ENCODE measurements at places on chromosomes 2 and 18.

DNA sequence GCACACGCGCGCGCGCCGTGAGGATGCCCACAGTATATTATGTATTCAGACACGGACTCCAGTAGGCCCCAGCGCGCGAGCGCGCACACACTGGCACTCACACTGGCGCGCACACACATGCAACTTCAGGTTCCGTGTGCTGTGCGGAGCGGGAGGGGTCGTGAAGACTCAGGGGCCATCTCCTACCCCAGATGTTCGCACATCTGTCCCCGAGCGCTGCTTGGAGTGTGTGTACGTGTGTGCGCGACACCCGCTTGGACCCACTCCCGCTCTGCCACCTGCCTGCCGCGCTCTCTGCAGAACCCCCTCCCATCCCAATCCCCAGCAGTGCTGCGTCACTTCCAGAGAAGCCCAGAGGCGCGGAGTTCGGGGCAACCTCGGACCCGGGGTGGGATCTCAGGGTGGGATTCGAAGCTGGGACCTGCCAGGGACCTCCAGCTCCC lies 2.6 kb downstream of the NRP2 start:
- H3K4me1 ChIP-seq, result peaks cover 25% of the 10 kb centered on the region
- H3K27me3 ChIP-seq, result no peaks in the 10 kb centered on the region
- H3K27ac ChIP-seq, result peak overlapping the region; percentile 82
- no peaks in the 10 kb centered on the region for H3K36me3 ChIP-seq
- no peak for DNase-seq

DNA sequence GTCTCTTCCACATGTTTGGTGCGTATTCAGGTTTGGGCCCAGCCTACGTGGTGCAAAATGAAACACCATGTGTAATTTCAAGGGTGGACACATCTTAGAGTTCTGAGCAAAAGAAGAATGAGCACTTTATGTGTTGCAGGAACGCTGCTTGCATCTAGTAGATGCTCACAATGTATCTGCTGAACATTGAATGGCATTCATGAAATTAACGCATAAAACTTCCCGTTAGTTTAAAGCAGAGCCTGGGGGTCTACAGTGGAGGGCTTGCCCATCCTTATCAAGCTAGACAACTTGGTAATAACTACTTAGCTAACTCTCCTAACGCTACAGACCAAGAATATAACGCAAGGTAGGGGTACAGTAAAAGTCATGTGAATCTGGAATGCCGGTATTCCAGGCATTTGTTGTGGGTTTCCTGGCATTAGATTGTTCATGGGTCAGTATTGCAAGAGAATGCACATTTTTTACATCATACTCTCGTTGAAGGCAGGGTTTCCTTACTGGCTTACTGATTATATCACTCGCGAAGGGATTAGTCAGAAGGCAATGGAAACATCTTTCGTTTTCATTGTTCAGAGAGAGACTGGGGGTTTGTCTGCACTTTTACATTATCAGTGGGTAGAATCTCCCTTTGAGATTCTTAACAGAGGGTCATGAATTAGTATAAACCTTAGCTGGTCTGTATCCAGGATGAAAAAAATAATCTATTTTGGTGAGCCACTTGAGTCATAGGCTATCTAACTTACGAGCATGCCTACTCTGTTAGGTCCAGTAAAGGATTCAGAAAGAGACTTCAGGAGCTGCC lies 229.5 kb upstream of the EPAS1 start:
- H3K27me3 ChIP-seq, result no peaks in the 10 kb centered on the region
- H3K4me3 ChIP-seq, result no peak overlapping the region
- H3K4me1 ChIP-seq, result peaks cover 8% of the 10 kb centered on the region
- no peak overlapping the region for H3K27ac ChIP-seq
- H3K36me3 ChIP-seq, result no peaks in the 10 kb centered on the region

DNA sequence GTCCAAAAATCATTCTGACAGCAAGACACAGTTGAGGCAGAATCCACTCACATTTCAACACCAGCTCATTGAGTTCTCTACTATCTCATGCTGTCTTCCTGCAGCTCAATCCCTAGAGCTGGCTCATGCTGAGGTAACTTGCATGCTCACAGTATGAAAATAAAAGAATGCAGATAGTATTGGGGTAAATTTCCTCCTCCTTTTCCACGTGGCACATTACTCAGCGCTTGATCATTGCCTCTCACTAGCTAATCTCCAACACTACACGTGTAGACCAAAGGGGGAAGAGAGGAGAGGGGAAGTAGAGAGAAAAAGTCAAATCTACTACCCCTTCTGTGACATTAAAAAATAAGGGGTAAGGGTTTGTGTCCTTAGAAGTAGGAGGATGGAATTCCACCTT lies 300.6 kb downstream of the AFF3 start:
- no peaks in the 10 kb centered on the region for H3K27me3 ChIP-seq
- no peaks in the 10 kb centered on the region for H3K36me3 ChIP-seq
- DNase-seq, result no peak
- H3K4me3 ChIP-seq, result no peak overlapping the region
- no peaks in the 10 kb centered on the region for H3K4me1 ChIP-seq

- no peaks in the 10 kb centered on the region for H3K27me3 ChIP-seq
- H3K4me3 ChIP-seq, result no peak overlapping the region
- H3K27ac ChIP-seq, result no peak overlapping the region
- no peak for DNase-seq
Measured at GRCh38 chr2:179332903-179333302, 68.3 kb upstream of the SESTD1 start.

DNA sequence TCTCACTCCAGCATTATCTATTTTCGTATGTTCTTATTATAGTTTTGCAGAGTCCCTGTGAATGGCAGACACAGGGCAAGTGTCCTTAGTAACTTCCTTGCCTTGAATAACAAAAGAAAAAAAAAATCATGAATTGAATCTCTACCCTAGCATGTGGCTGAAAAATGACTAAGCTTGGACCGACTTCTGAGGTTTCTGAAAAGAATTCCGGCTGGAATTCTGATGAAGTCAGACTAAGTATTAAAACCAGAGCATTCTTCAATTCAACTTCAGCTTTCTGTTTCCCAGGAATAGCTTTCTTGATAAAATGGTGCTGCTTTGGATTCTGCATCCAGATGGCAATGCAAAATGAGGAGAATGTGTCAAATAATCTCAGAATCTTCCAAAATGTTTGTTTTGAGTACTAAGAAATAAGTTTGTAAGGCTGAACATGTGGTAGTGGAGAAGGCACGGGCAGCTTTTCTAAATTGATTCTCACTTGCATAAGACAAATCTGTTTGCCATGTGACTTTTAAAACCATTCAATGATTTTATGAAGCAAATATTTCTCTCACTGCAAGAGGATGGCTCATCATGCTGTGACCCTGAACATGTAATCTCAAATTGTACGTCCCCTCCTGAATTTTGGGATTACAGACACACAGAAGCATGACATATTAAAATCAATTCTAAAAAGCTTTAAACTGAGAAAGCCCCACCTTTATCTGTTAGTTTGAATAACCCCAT lies 1462.8 kb upstream of the LRRTM1 start:
- DNase-seq, result no peak
- H3K4me3 ChIP-seq, result no peak overlapping the region
- no peak overlapping the region for H3K27ac ChIP-seq
- H3K4me1 ChIP-seq, result no peaks in the 10 kb centered on the region
- no peaks in the 10 kb centered on the region for H3K27me3 ChIP-seq
- H3K36me3 ChIP-seq, result no peaks in the 10 kb centered on the region

DNA sequence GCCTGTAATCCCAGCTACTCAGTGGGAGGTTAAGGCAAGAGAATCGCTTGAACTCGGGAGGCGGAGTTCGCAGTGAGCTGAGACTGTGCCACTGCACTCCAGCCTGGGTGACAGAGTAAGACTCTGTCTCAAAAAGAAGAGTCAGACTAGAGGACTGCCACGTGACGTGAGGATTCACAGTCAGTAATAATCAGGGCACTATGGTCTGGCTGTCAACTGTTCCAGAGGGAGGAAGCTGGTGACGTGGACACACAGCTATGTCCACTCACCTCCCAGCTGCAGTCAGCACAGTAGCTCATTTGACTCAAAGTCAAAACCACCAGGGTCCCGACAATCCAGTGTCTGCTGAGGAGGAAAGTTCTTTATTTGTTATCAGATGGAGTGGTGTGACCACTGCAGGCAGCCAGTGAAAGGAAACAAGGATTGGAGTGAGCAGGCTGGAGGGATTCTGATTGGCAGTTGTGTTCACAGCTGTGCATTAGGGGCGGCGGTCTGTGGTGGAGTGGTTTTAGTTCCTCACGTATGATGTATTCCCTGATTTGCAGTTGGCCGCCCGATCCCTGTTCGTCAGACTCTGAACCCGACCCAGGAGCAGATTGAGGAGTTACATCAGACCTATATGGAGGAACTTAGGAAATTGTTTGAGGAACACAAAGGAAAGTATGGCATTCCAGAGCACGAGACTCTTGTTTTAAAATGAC lies 37.9 kb downstream of the MOGAT1 start:
- no peaks in the 10 kb centered on the region for H3K27me3 ChIP-seq
- no peak overlapping the region for H3K27ac ChIP-seq
- H3K4me1 ChIP-seq, result no peaks in the 10 kb centered on the region
- peak; percentile 33 for DNase-seq
- H3K4me3 ChIP-seq, result peak overlapping the region; percentile 18

GRCh38 chr2:45261746-45262145 lies 252.5 kb upstream of the SIX2 start:
- no peak overlapping the region for H3K27ac ChIP-seq
- H3K36me3 ChIP-seq, result no peaks in the 10 kb centered on the region
- no peaks in the 10 kb centered on the region for H3K27me3 ChIP-seq
- H3K4me1 ChIP-seq, result peaks cover 6% of the 10 kb centered on the region
- no peak for DNase-seq

GRCh38 chr18:53943326-53943860 lies 281.1 kb downstream of the MBD2 start:
- H3K27ac ChIP-seq, result no peak overlapping the region
- H3K36me3 ChIP-seq, result no peaks in the 10 kb centered on the region
- no peak for DNase-seq

- H3K4me3 ChIP-seq, result no peak overlapping the region
- no peaks in the 10 kb centered on the region for H3K27me3 ChIP-seq
- H3K4me1 ChIP-seq, result no peaks in the 10 kb centered on the region
- DNase-seq, result no peak
Measured at GRCh38 chr2:99689145-99689742, 199.4 kb upstream of the REV1 start.

GRCh38 chr2:69674316-69674670 lies 30.8 kb upstream of the AAK1 start:
- peaks cover 2% of the 10 kb centered on the region for H3K36me3 ChIP-seq
- H3K27ac ChIP-seq, result no peak overlapping the region
- H3K4me3 ChIP-seq, result no peak overlapping the region
- peaks cover 11% of the 10 kb centered on the region for H3K4me1 ChIP-seq
- no peaks in the 10 kb centered on the region for H3K27me3 ChIP-seq

DNA sequence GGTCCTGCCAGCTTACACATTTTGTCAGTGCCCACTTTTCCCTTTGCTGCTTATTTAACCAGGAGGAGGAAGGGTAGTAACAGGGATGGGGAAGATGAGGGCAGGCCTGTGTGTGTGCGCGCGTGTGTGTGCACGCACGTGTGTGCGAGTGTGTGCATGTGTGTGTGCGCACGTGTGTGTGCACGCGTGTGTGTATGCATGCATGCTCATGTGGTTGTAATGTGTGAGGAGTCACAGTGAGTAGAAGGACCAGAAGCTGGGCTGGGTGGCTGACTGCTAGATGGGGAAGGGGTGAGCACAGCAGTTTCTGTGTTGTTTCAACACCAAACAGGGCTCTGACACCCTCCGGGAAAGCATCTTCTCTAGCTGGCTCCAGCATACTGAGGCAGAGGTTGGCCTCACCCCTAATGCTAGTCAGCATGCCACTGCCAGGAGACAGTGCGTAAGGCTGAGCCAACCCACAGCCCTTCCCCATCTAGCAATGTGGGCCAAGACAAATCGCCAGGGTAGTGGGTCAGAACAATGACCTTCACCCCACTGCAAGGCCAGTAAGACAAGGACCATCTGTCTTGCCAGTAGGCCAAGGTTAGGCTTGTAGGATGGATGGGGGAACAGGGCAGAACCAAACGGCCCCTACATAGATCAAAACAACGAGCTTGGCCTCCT lies 218.7 kb upstream of the SMAD2 start:
- H3K4me3 ChIP-seq, result no peak overlapping the region
- no peak overlapping the region for H3K27ac ChIP-seq

- no peaks in the 10 kb centered on the region for H3K27me3 ChIP-seq
- H3K36me3 ChIP-seq, result no peaks in the 10 kb centered on the region
- DNase-seq, result no peak
- peaks cover 19% of the 10 kb centered on the region for H3K4me1 ChIP-seq
- no peak overlapping the region for H3K27ac ChIP-seq
Measured at GRCh38 chr2:204725693-204726360, 180.6 kb downstream of the PARD3B start.

DNA sequence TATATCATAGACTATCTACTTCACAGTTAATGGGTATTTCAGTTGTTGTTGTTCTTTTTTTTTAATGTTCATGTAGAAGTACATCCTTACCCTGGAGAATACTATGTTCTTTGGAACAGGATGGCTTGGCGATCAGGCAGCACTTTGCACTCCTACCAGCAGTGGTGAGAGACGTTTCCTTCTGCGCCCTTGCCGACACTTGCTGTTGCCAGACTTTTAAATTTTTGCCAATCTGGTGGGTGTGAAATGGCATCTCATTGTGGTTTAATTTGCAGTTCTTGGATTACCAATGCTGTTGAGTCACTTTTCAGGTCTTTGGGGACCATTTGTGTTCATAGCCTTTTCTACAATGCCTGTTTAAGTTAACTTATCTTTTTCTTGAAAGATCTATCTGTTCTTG lies 197.3 kb downstream of the SH3RF3 start:
- H3K36me3 ChIP-seq, result no peaks in the 10 kb centered on the region
- H3K27me3 ChIP-seq, result no peaks in the 10 kb centered on the region
- DNase-seq, result no peak
- H3K27ac ChIP-seq, result no peak overlapping the region

DNA sequence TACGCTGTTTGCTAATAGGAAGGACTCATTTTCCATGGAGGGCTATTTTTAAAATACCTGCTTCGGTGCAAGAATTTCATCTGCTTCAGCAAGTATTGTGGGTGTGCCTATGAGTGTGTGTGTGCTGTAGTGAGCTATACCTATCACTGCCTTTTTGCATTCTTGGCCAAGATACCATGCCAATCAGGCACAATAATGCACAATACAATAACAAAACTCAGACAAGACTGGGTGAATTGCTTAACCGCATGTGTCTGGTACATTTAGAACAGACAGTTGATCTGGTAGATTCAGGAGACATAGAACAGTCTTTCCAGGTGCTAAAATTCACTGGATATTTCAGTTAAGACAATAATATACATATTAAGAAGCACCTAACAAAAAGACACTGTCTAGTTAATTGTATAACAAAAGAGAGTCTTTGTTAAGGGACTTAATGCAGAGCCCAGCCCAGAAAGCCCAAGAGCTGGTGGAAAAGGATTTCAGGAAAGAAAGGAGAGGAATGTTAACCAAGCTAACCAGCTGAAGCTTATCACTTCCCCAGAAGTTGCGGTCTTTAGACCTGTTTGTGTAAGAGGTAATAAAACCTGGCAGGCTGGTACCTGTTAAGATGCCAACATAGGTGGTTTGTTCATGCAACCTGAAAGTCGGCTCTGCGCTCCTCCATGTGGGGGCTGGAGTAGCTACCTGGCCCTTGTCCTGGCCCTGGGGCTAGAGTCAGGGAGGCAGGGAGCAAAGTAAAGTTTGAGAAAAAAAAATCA lies 153.3 kb upstream of the RBMS1 start:
- no peak for DNase-seq
- no peak overlapping the region for H3K27ac ChIP-seq
- H3K27me3 ChIP-seq, result no peaks in the 10 kb centered on the region
- no peaks in the 10 kb centered on the region for H3K4me1 ChIP-seq
- H3K36me3 ChIP-seq, result no peaks in the 10 kb centered on the region

Data from tibial nerve (tissue), 4 donors.